ENCODE measurements at places on chromosomes 13 and 19. TPM values are rescaled to one million over a fixed set of nuclear protein-coding genes. Genes with fewer than 3 reads are reported as not detected.

The TNFRSF19 gene
- 0.93 TPM for total RNA-seq

The DCAF15 gene
- total RNA-seq = 74.8 TPM

The PLK5 gene
- total RNA-seq = 0.23 TPM

The ZNF582 gene
- total RNA-seq = 3.9 TPM

The ZIC2 gene
- total RNA-seq = 87.9 TPM

The CEACAM7 gene
- total RNA-seq = 0.24 TPM

GRCh38 chr13:26605845-26606244 is 48.4 kb downstream of the WASF3 start:
- peak; percentile 78 for DNase-seq
- no peaks in the 10 kb centered on the region for H3K27me3 ChIP-seq
- H3K36me3 ChIP-seq = no peaks in the 10 kb centered on the region
- no peak overlapping the region for H3K4me3 ChIP-seq
- no peak overlapping the region for H3K27ac ChIP-seq
- H3K4me1 ChIP-seq = peaks cover 3% of the 10 kb centered on the region

DNA sequence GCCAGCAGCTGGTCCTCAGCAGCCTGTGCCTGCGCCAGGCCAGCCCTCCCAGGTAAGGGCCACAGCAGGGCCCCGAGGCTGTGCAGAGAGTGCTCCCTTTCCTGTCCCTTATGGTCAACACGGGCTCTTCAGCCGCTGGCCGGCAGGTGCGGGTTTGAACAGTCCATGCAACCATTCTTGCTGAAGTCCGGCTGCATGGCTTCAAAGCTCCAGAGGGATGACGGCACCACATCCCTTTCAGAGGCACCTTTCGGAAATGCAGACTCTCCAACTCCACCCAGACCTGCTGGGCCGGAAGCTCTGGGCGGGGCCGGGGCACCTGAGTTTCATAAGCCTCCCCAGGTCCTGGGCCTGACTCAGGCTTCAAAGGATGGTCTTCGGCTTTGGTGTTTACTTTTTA is 81.3 kb downstream of the SPACA7 start:
- H3K4me3 ChIP-seq = no peak overlapping the region
- H3K27me3 ChIP-seq = no peaks in the 10 kb centered on the region
- DNase-seq = no peak

DNA sequence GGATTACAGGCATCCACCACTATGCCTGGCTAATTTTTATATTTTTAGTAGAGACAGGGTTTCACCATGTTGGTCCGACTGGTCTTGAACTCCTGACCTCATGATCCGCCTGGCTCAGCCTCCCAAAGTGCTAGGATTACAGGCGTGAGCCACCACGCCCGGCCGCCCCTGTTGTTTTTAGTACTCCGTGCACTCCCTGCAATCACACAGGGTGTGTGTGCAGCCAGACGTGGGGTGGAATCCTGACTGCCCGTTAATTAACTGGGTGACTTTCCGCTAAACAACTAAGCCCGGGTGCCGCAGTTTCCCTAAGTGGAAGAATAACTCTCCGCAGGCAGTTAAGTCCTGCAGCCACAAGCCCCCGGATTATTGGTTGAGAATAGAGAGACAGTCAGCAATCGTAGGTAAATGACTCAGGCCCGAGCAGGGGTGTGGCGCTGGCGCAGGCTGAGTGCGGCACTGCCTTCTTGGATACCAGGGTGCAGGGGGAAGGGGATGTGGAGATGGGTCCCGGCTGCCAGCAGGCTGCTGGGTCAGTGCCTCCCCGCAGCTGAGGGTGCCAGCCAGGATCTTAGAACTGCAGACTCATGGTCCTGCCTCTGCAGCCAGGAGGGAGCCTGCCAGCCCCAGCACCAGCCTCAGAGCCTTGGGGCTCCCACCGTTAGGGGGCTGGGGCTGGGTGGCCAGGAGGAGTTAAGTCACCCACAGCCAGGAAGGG is 6.1 kb upstream of the FXYD3 start:
- H3K36me3 ChIP-seq = no peaks in the 10 kb centered on the region
- no peak overlapping the region for H3K27ac ChIP-seq
- no peak overlapping the region for H3K4me3 ChIP-seq
- peaks cover 8% of the 10 kb centered on the region for H3K4me1 ChIP-seq
- H3K27me3 ChIP-seq = no peaks in the 10 kb centered on the region
- peak; percentile 30 for DNase-seq

- no peak for DNase-seq
- no peaks in the 10 kb centered on the region for H3K4me1 ChIP-seq
- H3K4me3 ChIP-seq = no peak overlapping the region
- H3K27me3 ChIP-seq = no peaks in the 10 kb centered on the region
- H3K36me3 ChIP-seq = no peaks in the 10 kb centered on the region
- H3K27ac ChIP-seq = no peak overlapping the region
These were observed 213.5 kb downstream of the DLEU7 start for GRCh38 chr13:50629966-50630365.

GRCh38 chr13:113304121-113304520 is 7.1 kb downstream of the LAMP1 start:
- H3K4me1 ChIP-seq = no peaks in the 10 kb centered on the region
- no peak overlapping the region for H3K27ac ChIP-seq
- no peaks in the 10 kb centered on the region for H3K27me3 ChIP-seq
- DNase-seq = no peak

- no peaks in the 10 kb centered on the region for H3K4me1 ChIP-seq
- no peak overlapping the region for H3K4me3 ChIP-seq
- DNase-seq = no peak
- no peaks in the 10 kb centered on the region for H3K27me3 ChIP-seq
These were observed 35.1 kb downstream of the ZFR2 start for GRCh38 chr19:3833578-3834348.

DNA sequence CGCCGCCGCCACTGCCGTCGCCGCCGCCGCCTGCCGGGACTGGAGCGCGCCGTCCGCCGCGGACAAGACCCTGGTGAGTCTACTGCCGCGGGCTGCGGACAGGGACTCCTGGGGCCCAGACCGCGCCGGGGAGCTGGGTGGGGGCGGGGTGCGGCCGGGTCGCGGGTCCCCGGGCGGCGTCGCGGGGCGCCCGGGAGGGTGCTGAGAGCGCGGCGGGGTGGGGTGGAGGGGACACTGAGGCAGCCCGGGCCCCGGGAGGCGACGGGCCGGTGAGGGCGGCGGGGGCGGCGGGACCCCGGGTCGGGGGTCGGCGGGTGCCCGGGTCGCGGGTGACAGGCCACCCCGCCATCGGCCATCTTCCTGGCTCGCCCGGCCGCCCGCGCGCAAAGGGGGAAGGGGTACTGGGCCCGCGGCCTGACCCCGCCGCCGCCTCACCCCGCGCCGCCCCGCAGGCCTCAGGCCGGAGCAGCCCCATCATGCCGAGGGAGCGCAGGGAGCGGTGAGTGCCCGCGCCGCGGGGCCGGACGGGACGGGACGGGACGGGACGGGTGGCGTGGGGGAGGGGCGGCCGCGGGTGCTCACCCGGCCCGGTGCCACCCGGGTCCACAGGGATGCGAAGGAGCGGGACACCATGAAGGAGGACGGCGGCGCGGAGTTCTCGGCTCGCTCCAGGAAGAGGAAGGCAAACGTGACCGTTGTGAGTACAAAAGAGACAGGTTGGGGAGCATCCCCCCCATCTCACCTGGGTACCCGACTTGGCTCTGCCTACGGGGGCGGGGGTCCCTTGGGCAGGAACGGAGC is 489 bp downstream of the CCNE1 start:
- peak overlapping the region; percentile 67 for H3K4me3 ChIP-seq
- H3K36me3 ChIP-seq = 0 out of 2 replicates have a peak, but pooled peaks cover 5% of the 10 kb centered on the region
- peak; percentile 35 for DNase-seq
- no peak overlapping the region for H3K27ac ChIP-seq
- H3K4me1 ChIP-seq = no peaks in the 10 kb centered on the region

- H3K27me3 ChIP-seq = peaks cover 2% of the 10 kb centered on the region
- peaks cover under 1% of the 10 kb centered on the region for H3K36me3 ChIP-seq
- peak within 1 kb of the TSS; percentile 73 for H3K27ac ChIP-seq
- peaks cover 62% of the 10 kb centered on the region for H3K4me1 ChIP-seq
- H3K4me3 ChIP-seq = peak within 1 kb of the TSS; percentile 78
These were observed at the start of gene FAM124A for GRCh38 chr13:51222037-51222685. TSS of gene FAM124A (plus strand) at chr13:51222398. CDS start at chr13:51222502, 104 bp downstream.

DNA sequence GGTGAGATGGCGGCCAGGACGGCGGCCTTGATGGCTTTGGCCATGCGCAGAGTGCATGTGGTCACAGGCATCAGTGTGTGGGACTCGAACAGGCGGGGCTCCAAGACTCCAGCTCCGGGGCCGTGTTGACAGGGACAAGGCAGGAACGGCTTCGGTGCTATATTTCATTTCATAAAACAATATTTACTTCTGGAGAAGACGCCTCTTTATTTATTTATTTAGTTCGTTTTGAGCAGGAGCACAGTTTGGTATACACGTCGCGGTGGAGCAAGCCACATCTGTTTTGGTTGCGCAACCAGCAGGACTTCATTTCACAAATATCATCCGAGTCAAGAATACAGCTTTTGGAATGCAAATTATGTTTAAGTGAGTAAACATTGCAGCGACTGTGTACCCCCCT is 166.7 kb upstream of the TSHZ3 start:
- peaks cover 3% of the 10 kb centered on the region for H3K36me3 ChIP-seq
- no peak overlapping the region for H3K27ac ChIP-seq
- no peaks in the 10 kb centered on the region for H3K27me3 ChIP-seq
- peaks cover 8% of the 10 kb centered on the region for H3K4me1 ChIP-seq
- no peak for DNase-seq

DNA sequence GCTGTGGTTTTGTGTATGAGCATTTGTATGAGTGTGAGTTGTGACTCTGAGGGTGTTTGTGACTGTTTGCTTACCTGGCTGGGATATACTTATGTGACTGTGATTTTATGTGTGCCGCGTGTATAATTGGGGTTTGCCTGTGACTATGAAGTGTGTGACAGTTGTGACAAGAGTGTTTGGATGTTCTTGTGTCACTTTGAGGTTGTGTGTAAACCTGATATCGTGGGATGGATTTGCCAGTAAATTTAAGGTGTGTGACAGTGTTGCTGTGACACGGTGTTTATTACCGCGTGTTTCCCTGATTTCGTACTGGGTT is 442 bp downstream of the ZNF420 start:
- no peak overlapping the region for H3K27ac ChIP-seq
- peak overlapping the region; percentile 97 for H3K4me3 ChIP-seq
- DNase-seq = no peak
- H3K27me3 ChIP-seq = no peaks in the 10 kb centered on the region
- peaks cover 6% of the 10 kb centered on the region for H3K4me1 ChIP-seq

DNA sequence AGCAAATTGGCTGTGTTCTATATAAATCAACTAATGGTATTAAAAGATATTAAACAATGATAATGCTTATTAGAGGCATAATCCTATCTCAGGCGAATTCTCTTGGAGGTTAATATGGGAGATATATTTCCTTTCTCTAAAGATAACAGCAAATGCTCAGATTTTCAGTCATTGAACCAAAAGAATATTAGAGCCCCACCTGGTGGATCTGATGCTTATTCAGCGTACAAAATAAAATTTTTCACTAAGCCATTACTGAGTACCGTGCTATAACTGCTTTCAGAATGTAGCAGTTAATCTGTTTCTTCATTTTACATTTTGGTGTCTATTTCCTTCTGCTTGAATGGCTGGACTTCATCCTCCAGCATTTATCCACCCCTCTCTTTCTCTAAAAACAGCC is 143.3 kb upstream of the IPO5 start:
- no peaks in the 10 kb centered on the region for H3K36me3 ChIP-seq
- H3K27ac ChIP-seq = no peak overlapping the region
- no peaks in the 10 kb centered on the region for H3K27me3 ChIP-seq
- H3K4me3 ChIP-seq = no peak overlapping the region
- H3K4me1 ChIP-seq = no peaks in the 10 kb centered on the region

GRCh38 chr13:101942038-101942437 is 459.8 kb downstream of the FGF14 start:
- H3K4me3 ChIP-seq = no peak overlapping the region
- H3K4me1 ChIP-seq = peaks cover 3% of the 10 kb centered on the region
- no peak overlapping the region for H3K27ac ChIP-seq
- DNase-seq = peak; percentile 76
- no peaks in the 10 kb centered on the region for H3K36me3 ChIP-seq
- H3K27me3 ChIP-seq = no peaks in the 10 kb centered on the region

- H3K4me3 ChIP-seq = 0 out of 2 replicates have a peak overlapping the region, but pooled peaks have one; percentile 30
- H3K27ac ChIP-seq = no peak overlapping the region
- H3K36me3 ChIP-seq = 0 out of 2 replicates have a peak, but pooled peaks cover 6% of the 10 kb centered on the region
- peak; percentile 77 for DNase-seq
- H3K27me3 ChIP-seq = peaks cover 13% of the 10 kb centered on the region
- H3K4me1 ChIP-seq = peaks cover 22% of the 10 kb centered on the region
These were observed 2.7 kb downstream of the UHRF1 start for GRCh38 chr19:4911786-4912672.

All from GM23338 (cell line).